Globus pallidus (tissue), 1 donor: ENCODE measurements at places on chromosomes 11 and 22.

- DNase-seq, result no peak
Observed at GRCh38 chr22:31812977-31813605, 59.3 kb downstream of the DEPDC5 start.

- DNase-seq, result no peak
Observed at GRCh38 chr11:75386942-75387630, 12.2 kb upstream of the RPS3 start.

DNA sequence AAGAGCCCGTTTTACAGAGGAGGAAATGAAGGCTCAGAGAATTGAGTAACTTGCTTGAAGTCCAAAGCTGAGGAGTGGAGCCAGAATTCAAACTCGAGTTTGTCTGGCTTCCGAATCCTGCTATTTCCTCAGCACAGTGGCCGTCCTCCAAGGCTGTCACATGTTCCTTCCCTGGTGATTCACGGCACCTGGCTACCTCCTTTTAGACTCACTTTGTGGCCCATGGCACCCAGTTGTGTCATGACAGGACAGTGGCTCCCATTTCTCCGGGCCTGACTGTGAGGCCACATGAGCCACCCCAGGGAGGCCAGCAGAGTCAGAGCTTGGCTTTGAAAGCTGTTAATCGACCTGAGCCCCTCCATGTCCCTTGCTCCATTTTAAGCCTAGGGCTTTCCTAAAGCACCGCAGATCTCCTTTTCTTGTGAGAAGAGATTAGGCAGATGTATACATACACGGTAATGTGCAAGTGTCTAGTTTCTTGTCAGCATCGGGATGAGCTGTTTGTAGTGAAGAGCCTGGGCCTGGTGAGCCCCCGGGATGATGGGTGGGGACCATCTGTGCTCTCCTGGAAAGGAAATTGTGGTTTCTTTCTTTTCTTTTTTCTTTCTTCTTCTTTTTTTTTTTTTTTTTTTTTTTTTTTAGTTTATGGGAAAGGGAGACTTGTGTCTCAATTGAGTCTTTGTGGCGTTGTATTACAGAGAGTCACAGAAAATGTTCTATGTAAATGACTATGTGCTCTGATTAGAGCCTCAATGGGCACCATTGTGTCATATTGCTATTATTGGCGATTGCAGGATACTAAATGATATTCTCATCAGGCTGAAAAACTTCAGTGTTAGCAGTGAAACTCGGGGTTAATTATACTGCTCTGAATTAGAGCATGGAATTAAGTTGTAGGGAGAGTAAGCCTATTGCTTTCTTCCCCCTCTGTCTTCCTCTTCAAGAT, 54.8 kb downstream of the PTPRJ start:
- DNase-seq, result peak; percentile 94

- no peak for DNase-seq
Observed at GRCh38 chr11:131568318-131568717, 197.9 kb downstream of the NTM start.

GRCh38 chr22:44159811-44160210, 20.9 kb upstream of the PARVG start:
- no peak for DNase-seq

DNA sequence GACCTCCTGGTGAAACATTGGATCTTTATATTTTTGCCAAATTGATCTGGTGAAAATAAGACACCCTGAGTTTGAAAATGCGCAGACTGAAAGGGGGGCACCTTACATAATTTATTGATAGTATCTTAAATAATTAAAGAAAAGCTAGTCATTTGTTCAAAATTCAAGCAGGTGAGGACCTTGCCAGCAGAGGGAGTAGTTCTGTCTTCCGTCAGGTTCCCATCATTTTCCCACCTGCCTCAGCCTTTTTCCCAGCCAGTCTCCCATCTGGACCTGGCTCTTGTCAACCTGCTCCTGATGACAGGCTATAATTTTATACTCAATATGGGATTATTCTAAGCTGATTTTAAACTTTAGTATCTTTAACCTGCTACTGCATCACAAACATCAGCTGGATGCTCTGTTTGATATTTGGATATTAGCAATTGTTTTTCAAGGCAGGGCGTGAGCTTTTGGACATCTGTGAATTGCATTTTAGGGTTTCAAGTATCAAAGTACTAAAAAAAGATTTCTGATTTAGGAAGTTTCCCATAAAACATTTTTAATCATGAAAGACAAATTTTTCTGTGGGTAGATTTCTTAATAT, 132.0 kb downstream of the ELP4 start:
- peak; percentile 11 for DNase-seq

GRCh38 chr11:69208190-69209037, 52.7 kb downstream of the SMIM38 start:
- no peak for DNase-seq

GRCh38 chr11:47955061-47955755, 25.2 kb upstream of the PTPRJ start:
- no peak for DNase-seq

GRCh38 chr11:61585115-61585514, 4.2 kb upstream of the SYT7 start:
- no peak for DNase-seq

DNA sequence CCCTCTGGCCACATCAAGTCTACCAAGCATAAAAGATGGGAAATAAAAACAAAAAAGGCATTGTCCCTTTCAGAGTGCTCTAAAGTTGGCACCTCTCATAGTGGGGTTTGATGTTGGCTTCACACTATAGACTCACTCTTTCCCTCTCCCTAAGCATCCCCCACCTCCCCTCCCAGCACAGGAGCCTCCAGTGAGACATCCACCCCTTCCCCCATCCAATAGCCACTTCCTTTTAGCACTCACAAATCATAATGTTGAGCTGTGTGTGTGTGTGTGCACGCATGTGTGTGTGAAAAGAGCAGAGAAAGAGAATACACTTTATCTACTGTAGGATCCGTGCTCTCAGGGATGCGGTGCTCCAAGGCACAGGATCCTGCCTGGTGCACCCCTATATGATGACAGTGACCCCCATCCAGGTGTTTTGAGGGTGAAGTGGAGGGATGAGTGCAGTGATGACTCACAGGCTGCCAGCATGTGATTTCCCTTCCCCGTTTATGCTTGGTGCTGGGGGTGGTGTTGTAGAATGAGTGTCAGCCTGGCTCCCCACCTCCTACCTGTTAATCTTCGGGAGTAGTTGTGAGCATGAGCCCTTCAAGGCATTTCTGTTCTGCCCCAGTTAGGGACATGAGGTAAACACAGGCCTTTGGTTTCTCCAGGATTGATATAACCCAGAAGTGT, 235.2 kb upstream of the B3GAT1 start:
- DNase-seq, result no peak

DNA sequence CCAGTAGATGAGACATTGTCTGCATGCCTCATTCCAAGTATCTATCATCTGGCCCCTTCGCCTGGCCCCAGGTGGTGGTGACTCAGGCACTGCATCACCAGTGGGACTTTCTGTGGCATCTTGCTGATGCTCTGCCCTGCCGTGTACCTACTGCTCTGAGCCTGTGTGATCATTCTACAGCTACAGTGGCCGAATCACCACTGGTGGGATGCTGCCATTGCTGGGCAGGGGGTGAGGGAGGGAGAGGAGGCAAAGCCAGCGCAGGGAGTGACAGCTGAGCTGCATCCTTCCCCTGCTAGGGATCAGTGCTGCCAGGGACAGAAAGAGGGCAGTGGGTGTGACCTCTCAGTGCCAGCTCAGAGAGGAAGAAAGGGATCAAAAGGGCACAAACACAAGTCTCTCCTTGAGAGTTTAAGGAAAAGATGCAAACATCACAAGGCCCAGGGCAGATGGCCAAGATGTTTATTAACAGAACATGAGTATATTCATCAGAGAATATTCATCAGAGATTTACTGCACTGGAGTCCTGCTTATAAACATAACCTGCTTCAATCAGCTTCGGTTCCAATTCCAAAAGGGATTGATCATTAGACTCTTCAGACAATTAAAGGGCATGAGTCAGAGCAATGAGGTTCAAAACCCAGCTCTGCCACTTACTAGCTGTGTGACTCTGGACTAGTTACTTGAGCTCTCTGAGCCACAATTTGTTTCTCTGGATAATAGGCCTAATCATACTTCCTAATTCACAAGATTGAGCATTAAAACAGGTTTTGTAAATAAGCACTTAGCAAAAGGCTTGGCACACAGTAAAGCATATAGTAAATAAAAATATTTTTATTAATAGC, 109.8 kb downstream of the NAT10 start:
- DNase-seq, result no peak

GRCh38 chr11:109756521-109756920, 334.5 kb downstream of the C11orf87 start:
- no peak for DNase-seq

- DNase-seq, result peak; percentile 20
Observed at GRCh38 chr11:115544422-115544948, 40.3 kb upstream of the CADM1 start.

- no peak for DNase-seq
Observed at GRCh38 chr22:26295563-26296126, 126.4 kb downstream of the SEZ6L start.

GRCh38 chr11:92897487-92897886, 72.0 kb upstream of the MTNR1B start:
- no peak for DNase-seq

- DNase-seq, result no peak
Observed at GRCh38 chr11:45405916-45406670, 120.0 kb upstream of the SYT13 start.

- no peak for DNase-seq
Observed at GRCh38 chr11:114089748-114090147, 30.2 kb downstream of the ZBTB16 start.

GRCh38 chr11:75524665-75525432, 892 bp downstream of the GDPD5 start:
- DNase-seq, result no peak

- no peak for DNase-seq
Observed at GRCh38 chr11:2519862-2520735, 75.3 kb downstream of the KCNQ1 start.

DNA sequence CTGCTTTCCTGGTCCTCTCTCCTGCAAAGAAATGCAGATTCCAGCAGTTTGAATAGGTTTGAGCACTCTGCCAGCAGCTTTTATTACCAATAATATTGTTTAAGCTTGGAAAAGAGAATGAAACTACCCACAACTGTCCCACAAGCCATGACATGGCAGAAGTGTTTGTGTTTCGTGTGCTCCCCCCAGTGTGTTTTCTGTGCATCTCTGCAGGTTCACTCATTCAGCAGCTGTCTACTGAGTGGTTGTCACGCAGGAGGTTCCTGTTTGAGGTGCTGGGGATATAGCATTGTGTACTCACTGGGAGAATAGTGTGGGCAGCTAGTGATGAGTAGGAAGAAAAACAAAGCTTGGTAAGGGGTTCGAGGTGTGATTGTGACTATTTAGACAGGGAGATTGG, 55.3 kb upstream of the SUSD2 start:
- DNase-seq, result no peak

DNA sequence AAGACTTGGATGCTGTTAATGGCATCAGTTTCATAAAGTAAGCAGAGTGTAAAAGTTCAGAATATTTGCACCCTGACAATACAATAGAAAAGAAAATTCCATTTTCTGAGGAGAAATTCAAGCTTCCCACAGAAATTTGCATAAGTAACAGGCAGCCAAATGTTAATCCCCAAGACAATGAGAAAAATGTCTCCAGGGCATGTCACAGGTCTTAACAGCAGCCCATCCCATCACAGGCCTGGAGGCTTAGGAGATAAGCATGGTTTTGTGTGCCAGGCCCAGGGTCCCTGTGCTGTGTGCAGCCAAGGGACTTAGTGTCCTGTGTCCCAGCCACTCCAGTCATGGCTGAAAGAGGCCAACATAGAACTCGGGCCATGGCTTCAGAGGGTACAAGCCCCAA, 347.6 kb downstream of the LUZP2 start:
- no peak for DNase-seq

GRCh38 chr22:38267086-38267485, 5.7 kb downstream of the TMEM184B start:
- DNase-seq, result no peak

GRCh38 chr11:61868571-61869428, 22.5 kb downstream of the FADS3 start:
- DNase-seq, result no peak

- no peak for DNase-seq
Observed at GRCh38 chr11:71115770-71116692, 136.3 kb downstream of the SHANK2 start.

GRCh38 chr22:44455151-44455962, 42.7 kb downstream of the RTL6 start:
- no peak for DNase-seq

GRCh38 chr22:23849009-23850006, 8.4 kb upstream of the SLC2A11 start:
- DNase-seq, result peak; percentile 52

GRCh38 chr22:31346733-31347250, 646 bp upstream of the PATZ1 start:
- peak; percentile 78 for DNase-seq

- DNase-seq, result peak; percentile 33
Observed at GRCh38 chr11:57432149-57432561, 5.2 kb upstream of the SLC43A3 start.

GRCh38 chr11:107549253-107549953, 16.1 kb downstream of the ALKBH8 start:
- DNase-seq, result no peak

DNA sequence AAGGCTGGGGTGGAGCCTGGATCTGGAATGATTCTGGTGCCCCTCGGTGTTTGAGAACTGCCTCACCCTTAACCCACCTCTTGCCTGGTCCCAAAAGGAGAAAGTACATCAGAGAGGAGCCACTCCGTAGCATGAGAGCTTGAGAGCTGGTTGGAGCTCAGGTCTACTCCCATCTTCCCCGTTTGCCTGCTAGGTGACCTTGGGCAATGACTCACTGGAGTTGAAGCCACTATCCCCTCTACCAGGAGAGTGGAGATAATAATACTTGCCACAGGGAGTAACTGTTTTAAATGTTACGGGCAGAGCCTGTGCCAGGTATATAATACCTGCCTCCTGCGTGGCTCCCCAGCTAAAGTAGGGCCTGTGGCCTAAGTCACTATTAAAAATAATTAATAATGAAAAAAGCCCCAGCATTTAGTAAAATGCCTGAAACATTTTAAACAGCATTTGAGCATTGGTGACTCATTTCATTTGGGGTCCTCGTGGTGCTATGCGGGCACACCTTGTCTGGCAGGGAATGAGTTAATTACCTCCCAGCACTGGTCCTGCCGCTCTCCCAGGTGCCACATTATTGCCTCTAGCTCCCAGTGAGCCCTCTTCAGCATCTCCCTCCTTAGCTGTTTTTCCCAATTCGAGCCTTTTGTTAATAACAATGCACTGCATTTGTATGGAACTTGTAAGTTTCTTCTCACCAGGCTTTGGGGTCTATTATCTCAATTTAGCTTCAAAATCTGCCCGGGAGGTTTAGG, 22.5 kb downstream of the CYTH4 start:
- no peak for DNase-seq

DNA sequence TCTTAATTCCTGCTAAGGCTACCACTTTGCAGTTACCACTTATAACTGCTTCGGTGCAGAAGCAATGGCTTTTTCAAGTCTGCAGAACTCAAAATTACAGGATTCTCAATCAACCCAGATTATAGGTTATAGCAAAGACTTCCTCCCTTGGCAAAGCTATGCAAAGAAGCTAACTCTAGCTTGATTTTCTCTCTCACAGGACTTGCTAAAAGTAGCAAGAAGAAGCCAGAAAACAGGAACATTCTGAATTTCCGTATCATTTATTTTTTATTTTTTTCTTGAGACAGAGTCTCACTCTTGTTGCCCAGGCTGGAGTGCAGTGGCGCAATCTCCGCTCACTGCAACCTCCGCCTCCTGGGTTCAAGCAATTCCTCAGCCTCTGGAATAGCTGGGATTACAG, 10.7 kb upstream of the PLEKHB1 start:
- no peak for DNase-seq

- DNase-seq, result no peak
Observed at GRCh38 chr11:67468456-67468758, 644 bp downstream of the TMEM134 start.
